ENCODE measurements at places on chromosomes 16 and 17. TPM values are rescaled to one million over a fixed set of nuclear protein-coding genes. Genes with fewer than 3 reads are reported as not detected.

- DNase-seq, result no peak
- no peaks in the 10 kb centered on the region for H3K27me3 ChIP-seq
- H3K4me1 ChIP-seq, result no peaks in the 10 kb centered on the region
- H3K27ac ChIP-seq, result no peak overlapping the region
- no peak overlapping the region for H3K4me3 ChIP-seq
These were observed 14.1 kb upstream of the CALB2 start for GRCh38 chr16:71344315-71344905.

KCNJ18 gene
- not detected for polyA plus RNA-seq

NOG gene
- polyA plus RNA-seq, result 0.05 TPM

- H3K4me3 ChIP-seq, result no peak overlapping the region
- no peaks in the 10 kb centered on the region for H3K36me3 ChIP-seq
- no peaks in the 10 kb centered on the region for H3K27me3 ChIP-seq
- H3K4me1 ChIP-seq, result peaks cover 5% of the 10 kb centered on the region
- H3K27ac ChIP-seq, result peak overlapping the region; percentile 1
- no peak for DNase-seq
These were observed 9.2 kb downstream of the SLC38A10 start for GRCh38 chr17:81285894-81286293.

KRTAP4-3 gene
- not detected for polyA plus RNA-seq

DNA sequence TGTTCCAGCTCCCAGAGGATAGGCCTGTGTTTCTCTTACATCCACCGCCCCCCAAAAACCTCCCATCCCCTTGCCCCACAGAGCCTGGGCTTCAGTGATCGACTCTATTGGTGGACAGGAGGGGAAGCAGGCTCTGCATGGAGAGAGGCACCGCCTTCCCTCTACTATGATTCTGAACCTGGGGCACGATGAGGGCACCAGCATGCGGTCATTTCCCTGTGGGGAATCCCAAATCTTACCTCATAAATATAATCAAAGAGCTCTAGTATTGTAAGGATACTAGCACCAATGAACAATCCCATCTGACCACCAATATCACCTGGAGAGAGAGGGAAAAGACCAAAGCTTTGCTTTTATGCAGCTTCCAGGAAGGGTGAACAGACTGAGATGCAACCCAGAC lies 25.7 kb downstream of the SPACA3 start:
- DNase-seq, result no peak
- H3K36me3 ChIP-seq, result no peaks in the 10 kb centered on the region
- H3K4me3 ChIP-seq, result no peak overlapping the region
- H3K27me3 ChIP-seq, result no peaks in the 10 kb centered on the region

Data from ovary (tissue), 10 donors.